ENCODE measurements at places on chromosomes 13 and 19. TPM values are rescaled to one million over a fixed set of nuclear protein-coding genes. Genes with fewer than 3 reads are reported as not detected.

Gene ZNF615
- 11.8 TPM for total RNA-seq

Gene CFAP97D2
- total RNA-seq = not detected

DNA sequence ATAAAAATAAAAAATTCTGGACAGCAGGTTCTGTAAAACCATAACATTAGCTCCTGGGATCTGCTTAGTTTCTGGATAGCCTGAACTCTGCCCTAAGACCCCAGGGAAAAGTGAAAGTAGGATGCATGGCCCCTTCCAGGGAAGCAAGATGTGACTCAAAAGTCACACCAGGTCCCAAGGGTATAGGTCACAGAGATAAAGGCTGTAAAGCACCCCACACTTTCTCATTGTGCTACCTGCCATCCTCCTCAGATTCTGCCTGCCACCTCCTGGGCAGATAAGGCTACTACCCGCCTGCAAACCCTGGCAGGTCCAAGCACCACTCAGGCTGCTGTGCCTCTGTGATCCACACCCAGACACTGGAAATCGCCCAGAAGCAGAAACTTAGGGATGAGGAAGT lies 20.6 kb downstream of the FFAR2 start:
- no peak for DNase-seq

GRCh38 chr19:28943651-28944050 lies 269.3 kb downstream of the UQCRFS1 start:
- DNase-seq = no peak

DNA sequence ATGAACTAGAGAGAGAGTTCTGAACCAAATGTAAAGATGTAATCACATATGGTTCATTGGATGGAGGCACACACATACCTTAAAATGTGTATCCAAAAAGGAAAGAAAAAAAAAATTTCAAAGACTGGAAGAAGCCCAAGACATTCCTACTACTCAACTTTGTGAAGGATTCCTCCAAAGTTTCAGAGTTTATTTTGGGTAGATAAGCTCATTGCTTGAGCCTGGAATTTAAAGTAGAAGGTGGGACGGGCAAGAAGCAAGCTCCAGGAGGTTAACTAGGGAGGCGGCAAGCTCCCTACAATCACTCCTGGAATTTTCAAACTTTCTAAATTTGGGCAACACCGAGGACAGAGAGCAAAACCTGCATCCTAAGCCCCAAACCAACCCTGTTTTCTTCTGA lies 1.9 kb downstream of the TSHZ3 start:
- no peak for DNase-seq

DNA sequence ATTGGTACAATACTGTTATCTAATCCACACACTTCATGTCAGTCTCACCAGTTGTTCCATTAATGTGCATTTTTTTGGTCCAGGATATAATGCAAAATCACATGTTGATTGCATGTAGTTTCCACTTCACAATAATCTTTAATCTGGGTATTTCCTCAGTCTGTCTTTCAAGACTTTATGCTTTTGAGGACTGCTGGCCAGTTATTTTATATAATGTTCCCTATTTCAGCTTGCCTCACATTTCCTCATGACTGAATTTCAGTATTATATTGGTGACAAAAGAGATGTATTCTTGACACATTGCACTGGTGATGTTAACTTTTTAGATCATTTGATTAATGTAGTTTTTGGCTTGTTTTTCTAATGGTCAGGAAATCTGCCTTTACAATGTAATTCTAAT lies 368.3 kb downstream of the IRS2 start:
- no peak for DNase-seq

GRCh38 chr19:55487924-55488687 lies at the start of gene SSC5D:
Gene SSC5D, plus strand, starts transcription at chr19:55488436. Its CDS starts 154 bp downstream, at chr19:55488590.
- DNase-seq = no peak

Gene ATXN8OS
- total RNA-seq = not detected

DNA sequence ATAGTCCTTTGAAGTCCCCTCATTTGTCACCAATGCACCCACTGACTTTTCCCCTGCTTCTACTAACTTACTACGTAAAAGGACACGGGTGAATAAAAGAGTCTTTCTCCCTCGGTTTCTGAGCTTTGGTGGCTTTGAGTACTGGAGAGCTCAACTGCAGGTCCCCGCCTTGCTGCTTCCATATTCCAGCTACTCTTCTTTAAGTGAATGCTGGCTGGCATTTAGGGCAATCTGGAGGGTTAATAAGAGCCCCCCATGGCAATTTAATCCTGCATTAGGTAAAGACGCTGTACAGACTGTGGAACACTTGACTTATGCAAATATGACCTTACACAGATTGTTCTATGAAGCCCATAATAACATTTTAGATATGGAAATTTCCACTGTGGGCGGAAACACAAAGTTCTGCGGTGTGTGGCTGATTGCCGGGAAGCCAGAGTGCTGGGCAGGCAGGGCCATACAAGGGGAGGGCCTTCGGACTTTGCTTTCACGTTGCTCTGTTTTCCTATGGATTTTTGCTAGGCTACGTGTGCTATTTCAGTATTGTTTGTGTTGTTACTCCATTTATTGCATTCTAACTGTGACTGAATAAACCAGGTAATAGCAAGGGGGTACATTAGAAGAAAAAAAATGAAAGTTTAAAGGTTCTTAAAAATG lies 97.5 kb downstream of the SLC10A2 start:
- no peak for DNase-seq

DNA sequence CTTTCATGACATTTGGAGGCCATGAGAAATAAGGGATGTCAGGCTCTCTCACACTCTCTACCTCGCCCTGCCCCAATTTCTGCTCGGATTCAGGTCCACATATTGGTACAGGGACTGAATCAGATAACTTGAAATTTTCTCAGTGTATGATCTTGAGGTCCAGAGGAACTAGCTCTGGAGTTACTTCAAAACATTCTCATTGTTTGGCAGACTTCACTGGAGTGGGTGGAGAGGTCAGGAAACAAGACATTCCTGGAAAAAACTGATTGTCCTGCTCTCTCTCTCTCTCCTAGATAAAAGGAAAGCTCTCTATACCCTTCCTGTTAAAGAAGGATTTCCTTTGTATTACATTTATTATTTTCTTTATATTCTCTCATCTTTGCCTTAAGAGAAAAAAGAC lies 428.1 kb upstream of the DACH1 start:
- no peak for DNase-seq

- no peak for DNase-seq
Observed at GRCh38 chr13:102091231-102091630, 310.6 kb downstream of the FGF14 start.
